ENCODE measurements at places on chromosomes 2 and 18.

DNA sequence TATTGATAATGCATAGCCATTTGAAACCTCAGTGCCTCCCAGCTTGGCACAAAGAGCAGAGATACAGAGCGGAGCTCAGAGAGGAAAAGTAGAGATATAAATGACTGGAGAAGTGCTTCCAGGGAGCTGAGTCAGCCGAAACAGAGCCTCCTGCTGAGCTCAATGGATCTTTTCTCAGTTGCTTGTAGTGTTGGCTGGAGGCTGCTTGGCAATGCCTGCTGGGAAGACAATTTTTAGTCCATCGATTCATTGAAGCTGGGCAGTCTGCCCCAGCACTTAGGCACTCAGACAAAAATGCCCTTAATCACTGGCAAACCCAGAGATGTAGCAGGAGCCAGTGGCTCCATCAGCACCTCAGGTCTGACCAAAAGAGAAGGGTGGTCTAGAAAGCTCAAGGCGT lies 81.3 kb upstream of the SETBP1 start:
- peak; percentile 51 for DNase-seq

DNA sequence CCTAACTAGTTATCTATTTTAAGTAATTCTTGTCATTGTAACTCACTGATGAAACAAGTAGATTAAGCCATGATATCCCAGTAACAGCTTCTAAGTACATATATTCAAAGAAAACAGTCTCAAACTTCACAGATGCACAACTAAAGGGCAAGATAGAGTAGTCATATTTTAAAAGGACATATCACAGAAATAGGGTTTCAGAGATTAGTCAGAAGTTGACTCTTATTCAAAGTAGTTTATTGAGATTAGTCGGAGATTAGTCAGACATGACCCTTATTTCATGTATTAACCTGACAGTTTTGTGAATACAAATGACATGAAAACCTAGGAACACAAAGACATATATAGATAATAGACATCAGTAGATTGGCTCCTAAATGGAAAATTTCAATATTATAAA lies 15.9 kb upstream of the CHAC2 start:
- DNase-seq = peak; percentile 41

GRCh38 chr2:12265646-12266045 lies 451.1 kb upstream of the TRIB2 start:
- no peak for DNase-seq

- no peak for DNase-seq
These were observed 284.5 kb upstream of the MMADHC start for GRCh38 chr2:149872041-149872440.

Measured in fibroblast of skin of right quadriceps (primary cell).